ENCODE measurements at places on chromosomes 7 and 10. TPM values are rescaled to one million over a fixed set of nuclear protein-coding genes. Genes with fewer than 3 reads are reported as not detected.

DNA sequence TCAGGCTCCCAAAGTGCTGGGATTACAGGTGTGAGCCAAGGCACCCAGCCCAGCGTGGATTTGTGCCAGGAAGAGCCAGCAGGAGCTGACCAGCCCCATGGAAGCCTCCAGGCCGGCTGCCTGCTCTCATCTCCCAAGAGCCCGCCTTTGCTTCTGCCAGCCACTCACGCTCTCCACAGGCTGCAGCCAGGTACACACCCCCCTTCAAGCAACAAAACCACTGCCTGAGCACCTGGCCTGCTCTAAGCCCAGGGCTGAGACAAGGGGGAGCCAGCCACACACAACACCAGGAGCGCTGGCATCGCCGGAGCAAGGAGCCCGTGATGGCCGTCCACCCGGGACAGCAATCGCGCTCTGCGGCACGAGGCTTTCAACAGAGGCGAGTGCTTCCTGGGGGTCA is 34.5 kb downstream of the MAD1L1 start:
- peak; percentile 87 for DNase-seq

Gene INMT
- total RNA-seq = 249 TPM

- no peak for DNase-seq
These were observed 7.6 kb downstream of the TMEM184A start for GRCh38 chr7:1548438-1548831.

Gene SPAG6
- total RNA-seq = 10.4 TPM

- no peak for DNase-seq
These were observed 65.4 kb upstream of the TNS3 start for GRCh38 chr7:47647181-47647917.
